ENCODE measurements at places on chromosomes 1 and 21.

DNA sequence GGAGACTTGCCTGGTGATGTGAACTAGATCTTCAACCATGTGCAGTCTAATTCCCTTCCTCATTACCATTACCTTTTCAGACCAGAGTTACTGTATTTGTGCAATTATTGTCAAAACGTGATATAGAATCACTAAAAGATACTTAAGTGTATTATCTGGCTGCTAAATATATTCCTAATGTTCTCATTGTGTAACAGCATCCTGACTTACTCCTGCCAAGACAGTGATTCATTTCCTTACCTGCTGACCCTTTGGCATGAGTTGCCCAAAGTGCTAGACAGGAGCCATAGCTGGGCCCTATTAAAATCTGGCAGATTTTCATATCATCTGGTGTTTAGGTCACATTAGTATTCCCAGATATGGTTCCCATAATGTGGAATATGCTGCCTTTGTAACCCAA is 598.3 kb upstream of the CAMK1G start:
- DNase-seq = no peak

GRCh38 chr1:63902844-63903589 is 129.2 kb downstream of the ROR1 start:
- DNase-seq = no peak

GRCh38 chr21:44834951-44835646 is 17.2 kb upstream of the SUMO3 start:
- no peak for DNase-seq

DNA sequence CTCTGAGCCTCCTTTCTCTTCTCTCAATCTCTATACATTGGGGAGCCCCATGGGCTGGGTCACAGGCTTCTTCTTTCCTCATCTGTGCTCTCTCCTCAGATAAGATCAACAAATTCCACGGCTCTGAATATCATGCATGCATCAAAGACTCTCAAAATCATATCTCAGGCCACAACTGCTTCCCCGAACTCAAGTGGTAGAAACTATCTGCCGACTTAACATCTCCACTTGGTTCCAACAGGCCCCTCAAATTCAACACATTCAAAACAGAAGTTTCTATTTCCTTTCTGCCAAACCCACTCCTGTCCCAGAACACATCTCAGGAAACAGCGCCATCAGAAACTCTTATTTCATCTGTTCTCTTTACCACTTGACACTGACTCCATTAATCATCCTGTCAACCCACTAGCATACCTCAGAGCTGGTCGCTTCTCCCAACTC is 16.7 kb downstream of the DDX59 start:
- DNase-seq = no peak

GRCh38 chr1:40625476-40626382 is 39.8 kb downstream of the RIMS3 start:
- DNase-seq = no peak

- DNase-seq = no peak
These were observed 31.6 kb downstream of the IGSF5 start for GRCh38 chr21:39776589-39776988.

GRCh38 chr1:185960422-185961321 is 226.5 kb downstream of the HMCN1 start:
- no peak for DNase-seq

GRCh38 chr1:225882694-225883615 is 775 bp upstream of the TMEM63A start:
- no peak for DNase-seq

Data from trophoblast cell (in vitro differentiated cells and primary cell).